ENCODE measurements at places on chromosomes 16 and 17.

- DNase-seq = no peak
These were observed 21.5 kb downstream of the RPH3AL start for GRCh38 chr17:330993-331701.

DNA sequence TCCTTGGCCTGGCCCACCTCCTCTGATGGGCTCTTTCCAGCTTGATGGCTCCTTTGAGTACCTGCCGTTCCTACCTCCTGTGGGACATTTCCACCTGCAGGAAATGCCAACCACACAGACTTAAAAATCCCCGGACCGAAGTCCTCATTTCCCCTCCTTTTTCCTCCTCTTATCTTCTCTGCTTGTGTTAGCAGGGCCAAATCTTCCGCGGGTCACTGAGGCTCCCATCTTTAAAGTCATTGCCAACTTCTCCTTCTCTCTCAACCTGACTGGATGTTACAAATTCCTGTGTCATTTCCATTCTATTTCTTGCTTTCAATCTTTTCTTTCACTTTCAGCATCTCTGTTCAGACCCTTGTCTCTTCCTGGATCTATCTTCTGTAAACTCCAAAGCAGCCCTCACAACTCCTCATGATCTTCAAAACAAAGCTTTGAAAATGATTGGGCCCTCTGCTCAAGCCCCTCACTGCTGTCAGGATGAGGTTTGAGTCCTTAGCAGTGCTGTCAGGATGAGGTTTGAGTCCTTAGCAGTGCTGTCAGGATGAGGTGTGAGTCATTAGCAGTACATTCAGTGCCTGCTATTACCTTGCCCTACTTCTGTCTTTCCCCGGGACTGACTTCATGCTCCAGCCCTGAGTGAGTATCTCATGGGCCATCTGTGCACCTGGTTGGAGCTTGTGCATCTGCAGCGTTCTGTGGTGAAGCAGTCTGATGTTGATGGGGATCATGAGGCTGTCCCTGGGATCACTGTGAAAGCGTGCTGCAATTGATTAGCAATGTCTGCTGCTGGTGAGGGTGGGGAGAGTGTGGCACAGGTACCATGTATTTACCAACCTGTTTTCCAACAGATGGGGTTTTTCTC, 100.1 kb downstream of the IRF8 start:
- no peak for DNase-seq

DNA sequence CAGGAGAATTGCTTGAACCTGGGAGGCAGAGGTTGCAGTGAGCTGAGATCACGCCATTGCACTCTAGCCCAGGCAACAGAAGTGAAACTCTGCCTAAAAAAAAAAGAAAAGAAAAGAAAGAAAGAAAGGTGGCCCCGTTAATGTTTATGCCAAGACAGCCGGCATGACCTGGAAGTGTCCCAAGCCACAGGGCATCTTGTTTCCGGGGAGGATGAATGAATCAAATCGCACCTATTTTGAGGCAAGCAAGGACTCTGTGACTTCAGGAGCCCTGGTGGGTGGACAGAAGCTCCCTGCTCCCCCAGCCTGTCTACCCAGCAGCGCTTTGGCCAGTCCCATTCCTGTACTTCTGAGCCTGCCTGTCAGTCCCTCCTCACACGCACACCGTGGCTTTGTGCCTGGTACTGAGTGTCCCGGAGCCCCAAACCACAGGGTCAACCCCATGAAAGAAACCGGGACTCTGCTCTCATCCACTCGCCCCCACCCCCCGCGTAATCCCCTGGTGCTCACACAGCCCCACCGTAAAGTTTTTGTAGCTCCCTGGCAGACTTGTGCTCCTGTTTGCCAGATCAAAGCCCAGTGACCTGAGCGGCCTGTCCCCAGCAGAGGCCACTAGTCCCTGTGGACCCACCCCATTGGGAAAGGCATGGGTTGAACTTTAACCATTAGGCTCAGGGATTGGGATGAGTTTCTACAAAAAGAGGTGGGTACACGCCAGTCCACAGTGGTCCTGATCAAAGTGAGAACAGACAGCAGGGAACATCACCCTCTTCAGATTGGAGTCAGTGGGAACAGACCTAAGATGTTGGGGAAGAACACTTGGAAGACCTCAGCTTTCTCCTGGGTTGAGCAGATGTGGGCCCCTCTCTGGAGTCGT, 19.3 kb downstream of the CD2BP2 start:
- no peak for DNase-seq

- no peak for DNase-seq
These were observed 81.4 kb upstream of the DYNLRB2 start for GRCh38 chr16:80459331-80459777.

DNA sequence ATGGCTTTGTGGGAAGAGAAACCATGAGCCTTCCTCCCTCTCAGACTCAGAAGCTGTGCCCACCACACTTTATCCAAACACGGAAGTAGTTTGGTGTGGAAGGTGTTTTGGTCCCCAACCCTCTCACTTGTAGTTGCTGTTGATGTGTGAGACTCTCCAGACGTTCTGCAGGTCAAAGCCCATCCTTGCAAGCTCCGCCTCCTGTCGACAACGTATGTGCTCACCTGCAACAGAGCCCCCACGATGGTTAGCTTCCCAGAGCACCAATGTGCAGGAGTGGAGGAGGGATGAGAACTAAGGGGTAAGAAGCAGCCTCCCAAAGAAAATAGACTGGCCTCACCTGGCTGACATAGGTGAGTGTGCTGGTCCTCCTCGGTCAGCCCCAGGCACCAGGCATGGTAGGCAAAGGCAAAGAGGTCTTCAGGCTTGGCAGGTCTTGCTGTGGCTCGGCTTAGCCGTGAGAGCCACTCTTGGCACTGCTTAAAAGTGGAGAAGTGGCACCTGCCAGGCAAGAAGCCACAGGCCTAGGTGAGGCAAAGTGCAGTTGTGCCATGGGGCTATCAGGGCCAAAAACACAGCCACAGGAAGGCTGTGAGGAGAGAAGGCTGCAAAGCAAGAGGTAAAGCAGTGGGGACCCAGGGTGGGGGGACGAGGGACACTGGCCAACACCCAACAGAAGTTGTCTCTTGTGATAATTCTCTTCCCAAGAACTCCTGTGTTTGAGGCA, 5.9 kb downstream of the MTMR4 start:
- DNase-seq = no peak

- no peak for DNase-seq
These were observed 75.7 kb upstream of the DNAH17 start for GRCh38 chr17:78652913-78653312.

DNA sequence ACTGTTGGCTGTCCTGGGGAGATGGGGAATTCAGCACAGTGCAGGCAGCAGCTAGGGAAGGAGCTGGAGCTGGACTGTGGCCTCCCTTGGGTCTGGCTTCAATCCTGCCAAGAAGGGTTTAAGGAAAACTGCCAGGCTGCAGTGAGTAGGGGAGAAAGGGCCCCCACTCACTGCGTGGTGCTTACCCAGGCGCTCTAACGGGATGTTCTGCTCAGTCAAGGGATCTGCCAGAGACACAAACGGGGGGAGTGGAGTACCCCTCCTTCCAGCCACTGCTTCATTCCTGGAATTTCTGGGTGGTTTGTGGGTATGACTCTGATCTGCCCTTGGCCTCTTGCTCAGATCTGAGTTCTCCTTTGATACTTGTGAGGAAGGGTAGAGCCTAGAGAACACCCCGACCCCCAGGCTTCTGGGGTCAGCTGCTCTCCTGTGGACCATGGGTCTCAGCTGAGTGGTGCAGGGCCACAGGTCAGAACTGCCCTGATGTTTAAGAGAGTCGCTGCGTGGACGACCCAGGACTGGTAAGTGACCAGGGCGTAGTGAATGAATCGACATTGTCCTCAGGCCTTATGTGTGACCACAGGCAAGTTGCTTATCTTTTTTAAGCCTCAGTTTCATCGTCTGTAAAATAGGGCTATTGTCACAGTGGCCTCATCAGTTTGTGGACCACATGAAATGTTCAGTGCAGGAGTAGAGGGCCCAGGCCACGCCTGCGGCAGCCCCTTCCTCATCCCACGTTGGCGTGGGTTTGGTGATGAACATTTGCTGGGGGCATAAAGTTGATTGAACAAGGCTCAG, 9.6 kb downstream of the CRISPLD2 start:
- DNase-seq = no peak

GRCh38 chr17:62868723-62869122, 60.6 kb upstream of the MARCHF10 start:
- no peak for DNase-seq

- no peak for DNase-seq
These were observed 46.7 kb upstream of the KDM8 start for GRCh38 chr16:27156579-27156978.

DNA sequence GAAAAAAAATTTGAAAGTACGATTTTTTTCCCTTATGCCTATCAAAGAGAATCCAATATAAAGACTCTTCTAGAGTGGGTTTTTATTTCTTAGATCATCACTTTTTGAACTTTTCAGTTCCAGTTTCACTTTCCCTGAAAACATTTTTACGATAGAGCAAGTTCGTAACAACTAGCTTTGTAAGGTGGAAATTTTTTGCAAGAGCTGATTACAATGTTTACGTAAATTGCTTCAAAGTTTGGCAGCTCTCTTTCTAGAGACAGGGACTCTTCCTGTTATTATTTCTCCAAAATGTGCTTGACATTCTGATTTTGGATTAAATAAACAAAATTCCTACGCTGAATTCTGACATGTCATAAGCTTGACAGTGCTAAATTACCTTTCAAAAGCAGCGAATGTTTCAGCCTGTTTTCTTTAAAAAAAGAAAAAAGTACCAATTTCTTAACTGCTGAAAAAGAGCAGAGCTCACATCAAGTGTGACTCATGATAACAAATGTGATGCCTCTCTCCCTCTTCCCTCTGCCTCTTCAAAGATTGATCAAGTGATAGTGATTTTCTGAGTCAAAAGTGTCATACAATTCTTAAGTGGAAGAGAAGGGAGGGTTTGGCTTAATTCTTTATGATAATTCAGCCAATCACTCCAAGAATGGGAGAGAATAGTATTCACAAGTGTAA, 175.2 kb downstream of the KCNJ2 start:
- no peak for DNase-seq

GRCh38 chr17:1683459-1683858, 1.2 kb downstream of the PRPF8 start:
- DNase-seq = no peak

GRCh38 chr16:19607616-19608280, 52.2 kb downstream of the VPS35L start:
- no peak for DNase-seq

- no peak for DNase-seq
These were observed 7.2 kb downstream of the PMP22 start for GRCh38 chr17:15257796-15258512.

GRCh38 chr17:55332296-55333041, 67.7 kb downstream of the HLF start:
- DNase-seq = no peak

DNA sequence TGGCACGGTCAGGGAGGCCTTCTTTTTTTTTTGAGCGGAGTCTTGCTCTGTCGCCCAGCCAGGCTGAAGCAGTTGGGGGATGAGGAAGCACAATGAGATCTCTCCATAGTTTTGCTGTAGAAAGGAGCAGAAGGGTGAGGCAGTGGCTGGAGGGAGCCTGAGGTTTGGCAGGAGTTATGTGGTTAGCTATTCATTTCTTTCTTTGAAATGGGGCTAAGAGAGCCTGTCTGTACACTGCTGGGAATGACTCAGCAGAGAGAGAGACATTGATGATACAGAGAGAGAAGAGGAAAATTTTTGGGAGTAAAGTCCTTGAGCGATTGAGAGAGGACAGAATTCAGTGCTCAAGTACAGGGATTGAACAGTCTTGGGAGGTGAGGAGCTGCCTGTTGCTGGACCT, 22.1 kb downstream of the NOS2 start:
- no peak for DNase-seq

DNA sequence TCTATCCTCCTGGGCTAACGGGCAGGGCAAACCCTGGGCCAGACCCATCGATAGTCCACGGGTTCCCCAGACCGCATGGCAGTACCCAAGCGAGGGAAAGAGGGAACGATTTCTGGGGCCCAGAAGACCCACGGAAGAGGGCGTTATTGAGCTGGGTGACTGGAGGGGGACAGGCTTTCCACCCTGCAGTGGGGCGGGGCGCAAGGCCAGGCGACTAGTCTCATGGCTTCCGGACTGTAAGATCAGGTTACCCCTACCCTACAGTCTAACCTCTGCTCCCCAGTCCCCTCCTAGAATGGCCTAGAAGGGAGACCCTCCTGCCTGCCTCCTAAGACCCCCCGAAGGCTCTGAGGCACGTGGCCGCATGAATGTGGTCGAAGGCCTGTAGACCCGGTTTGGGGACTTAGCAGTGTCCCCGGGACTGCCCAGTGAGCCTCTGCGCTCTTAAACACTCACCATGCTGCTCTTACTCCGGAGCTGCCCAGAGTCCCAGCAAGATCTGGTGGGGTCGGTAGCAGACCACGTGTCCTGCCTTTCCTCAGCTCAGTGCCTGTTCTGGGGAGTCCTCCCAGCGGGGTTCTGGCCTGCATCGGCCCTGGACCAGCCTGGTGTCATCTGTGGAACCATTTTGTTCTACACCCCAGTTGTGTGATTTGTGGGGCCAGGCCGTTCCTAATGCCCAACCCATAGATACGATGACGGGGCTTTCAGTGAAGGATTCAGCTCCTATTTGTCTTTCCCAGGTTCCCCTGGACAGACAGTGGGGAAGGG, 13.2 kb upstream of the AURKB start:
- DNase-seq = no peak

GRCh38 chr16:3771513-3771912, 54.2 kb upstream of the TRAP1 start:
- DNase-seq = no peak

GRCh38 chr16:89519881-89520280, 11.7 kb downstream of the SPG7 start:
- DNase-seq = no peak

DNA sequence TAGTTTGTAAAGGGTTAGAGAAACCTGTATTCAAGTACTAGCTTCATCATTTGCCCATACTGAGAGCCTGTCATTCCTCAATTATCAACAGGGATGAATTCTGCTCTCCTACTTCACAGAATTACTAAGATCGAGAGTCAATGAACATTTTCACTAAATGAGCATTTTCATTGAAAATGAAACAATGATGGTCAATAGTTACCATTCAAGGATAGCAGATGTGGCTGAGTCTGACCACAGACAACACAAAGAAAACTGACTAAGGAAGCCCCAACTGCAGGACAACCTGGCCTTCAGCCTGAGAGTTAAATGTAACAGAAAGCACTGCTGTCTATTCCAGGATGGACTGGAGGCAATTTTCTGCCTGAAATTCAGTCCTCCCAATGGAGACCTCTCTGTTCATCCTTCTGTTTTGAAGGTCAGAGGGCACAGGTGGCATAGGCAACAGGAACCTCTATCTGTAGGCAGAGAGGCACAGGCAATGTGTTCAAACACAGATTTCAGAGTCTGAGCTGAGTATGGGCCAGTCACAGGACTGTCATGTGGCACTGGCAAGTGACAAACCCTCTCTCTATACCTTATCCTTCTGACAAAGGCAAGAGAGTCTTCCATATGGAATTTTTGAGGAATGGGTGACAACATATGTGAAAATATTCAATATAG, 19.5 kb downstream of the TRAF4 start:
- no peak for DNase-seq

All from omental fat pad (tissue), 4 donors.